Activated naive CD4-positive, alpha-beta T cell treated with anti-CD3 and anti-CD28 coated beads, Interleukin-2, amount 50 U/mL, for 72 hours (primary cell): ENCODE measurements at places on chromosomes 7 and 10.

- no peak for DNase-seq
Measured at GRCh38 chr7:66250711-66251110, 45.6 kb downstream of the TPST1 start.

- DNase-seq = peak; percentile 85
Measured at GRCh38 chr7:2521952-2522591, 2.5 kb downstream of the LFNG start.

DNA sequence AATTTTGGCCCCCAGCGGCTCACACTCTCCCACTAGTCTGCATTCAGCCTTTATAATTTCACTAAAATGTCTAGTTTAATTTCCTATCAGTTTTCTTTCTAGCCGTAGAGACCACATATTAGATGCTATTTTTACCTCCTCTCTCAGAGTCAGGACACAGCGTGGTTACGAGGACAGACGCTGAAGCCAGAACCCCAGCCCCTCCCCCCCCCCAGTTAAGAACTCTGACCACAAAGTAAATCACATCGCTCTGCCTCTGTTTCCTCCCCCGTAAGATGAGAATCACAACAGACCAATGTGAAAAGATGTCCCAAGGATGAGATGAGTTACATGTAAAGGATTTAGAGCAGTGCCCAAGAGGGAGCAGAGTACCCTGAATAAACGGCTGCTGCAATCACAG, 11.1 kb upstream of the TARP start:
- no peak for DNase-seq

DNA sequence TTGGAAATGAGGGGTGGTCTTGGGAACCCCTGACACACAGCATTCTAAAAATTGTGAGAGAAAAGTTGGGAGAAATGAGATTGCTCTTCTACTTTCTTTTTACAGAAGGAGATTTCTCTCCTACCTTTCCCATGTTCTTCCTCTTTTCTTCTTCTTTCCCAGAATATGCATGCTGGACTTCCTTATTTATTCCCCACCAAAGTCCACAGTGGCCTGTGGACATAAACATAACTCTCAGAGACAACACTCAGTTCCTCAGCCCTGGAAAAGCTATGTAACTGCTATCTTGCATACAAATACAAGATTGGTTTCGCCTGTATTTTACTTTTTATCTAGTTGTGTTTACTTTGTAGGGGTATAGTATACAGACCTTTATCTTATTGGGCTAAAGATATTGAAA, 54.6 kb upstream of the C1GALT1 start:
- DNase-seq = no peak

DNA sequence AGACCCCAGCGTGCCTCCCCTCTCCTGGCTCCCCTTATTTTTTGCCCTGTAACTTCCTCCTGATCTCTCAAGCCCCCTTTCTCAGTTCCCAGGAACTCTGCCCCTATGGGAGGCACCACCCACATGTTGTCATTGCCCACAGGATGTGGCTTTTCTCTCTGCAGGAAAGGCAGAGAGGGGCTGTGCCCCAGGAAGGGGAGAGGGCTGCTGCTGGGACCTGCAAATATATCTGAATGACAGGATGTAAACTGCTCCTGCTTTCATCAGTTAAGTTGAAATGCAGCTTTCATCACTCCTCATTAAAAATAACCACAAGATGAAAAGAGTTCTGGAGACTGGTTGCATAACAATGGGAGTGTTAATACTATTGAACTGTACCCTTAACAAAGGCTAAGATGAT, 103.3 kb downstream of the CLEC2L start:
- DNase-seq = no peak

- no peak for DNase-seq
Measured at GRCh38 chr7:35491233-35491632, 203.7 kb downstream of the HERPUD2 start.

GRCh38 chr7:56218510-56218909, 102.3 kb upstream of the NUPR2 start:
- no peak for DNase-seq

- no peak for DNase-seq
Measured at GRCh38 chr7:27143023-27143949, at the start of gene HOXA5. Gene HOXA5, minus strand, starts transcription at chr7:27143681. Its CDS starts 74 bp downstream, at chr7:27143607.

DNA sequence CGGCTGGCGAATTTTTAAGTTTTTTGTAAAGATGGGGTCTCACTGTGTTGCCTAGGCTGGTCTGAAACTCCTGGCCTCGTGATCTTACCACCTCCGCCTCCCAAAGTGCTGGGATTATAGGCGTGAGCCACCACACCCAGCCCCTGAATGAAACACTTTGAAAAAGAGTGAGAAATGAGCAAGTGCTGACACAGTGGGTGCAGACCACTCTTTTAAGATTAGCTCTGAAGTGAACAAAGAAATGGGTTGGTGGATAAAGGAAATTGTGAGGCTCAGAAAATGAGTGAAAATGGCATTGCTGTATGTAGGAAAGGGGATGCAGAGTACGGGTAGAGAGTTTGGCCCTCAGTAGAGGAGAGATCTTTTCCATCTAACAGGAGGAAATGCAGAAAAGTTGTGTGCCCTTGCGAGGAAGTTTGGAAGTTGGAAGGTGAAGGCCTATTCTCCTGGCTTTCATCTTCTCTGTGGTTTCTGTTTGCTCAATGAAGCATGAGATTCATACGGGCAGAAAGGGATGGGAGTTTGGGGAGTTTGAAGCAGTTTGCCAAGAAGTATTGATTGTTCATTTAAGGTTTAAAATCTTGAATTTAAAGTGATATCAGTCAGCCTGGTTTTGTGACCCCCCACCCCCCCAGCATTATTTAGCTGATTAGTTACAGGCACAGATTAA, 11.0 kb downstream of the MAPK8 start:
- no peak for DNase-seq

GRCh38 chr10:25615926-25616325, 318.1 kb upstream of the MYO3A start:
- DNase-seq = no peak

DNA sequence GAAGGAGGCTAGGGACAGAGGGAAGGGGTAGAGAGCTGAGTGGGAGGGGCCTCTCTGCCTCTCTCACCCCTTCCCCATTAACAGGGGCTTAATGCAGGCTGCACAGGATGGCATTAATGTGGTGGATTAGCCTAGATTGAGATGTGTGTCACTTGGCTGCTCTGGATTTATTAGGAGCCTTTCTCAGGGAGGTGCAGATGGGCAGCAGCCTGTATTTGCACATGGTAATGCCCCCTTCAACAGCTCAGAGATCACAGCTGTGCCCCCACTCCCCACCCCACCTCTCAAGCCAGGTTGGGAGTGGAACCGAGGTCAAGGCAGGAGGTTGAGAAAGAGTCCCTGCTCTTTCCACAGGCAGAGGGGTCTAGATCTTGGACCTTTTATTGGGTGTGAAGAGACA, 7.3 kb downstream of the PITX3 start:
- no peak for DNase-seq

DNA sequence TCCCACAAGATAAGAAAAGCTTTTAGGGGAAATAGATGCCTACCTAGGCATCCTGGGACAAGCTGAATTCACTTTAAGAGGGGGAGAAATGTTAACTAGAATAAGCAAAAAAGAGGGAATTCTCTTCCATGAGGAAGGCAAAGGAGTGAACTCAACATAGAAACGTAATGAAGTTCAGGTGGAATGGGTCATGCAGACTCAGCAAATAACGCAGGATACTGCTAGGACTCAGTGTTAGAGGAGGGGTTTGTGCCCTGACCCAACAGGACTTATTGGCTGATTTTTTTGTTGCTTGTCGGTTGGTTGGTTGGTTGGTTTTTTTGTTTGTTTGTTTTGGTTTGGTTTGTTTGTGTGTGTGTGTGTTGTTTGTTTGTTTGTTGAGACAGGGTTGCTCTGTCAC, 9.3 kb downstream of the OR2A14 start:
- DNase-seq = no peak

DNA sequence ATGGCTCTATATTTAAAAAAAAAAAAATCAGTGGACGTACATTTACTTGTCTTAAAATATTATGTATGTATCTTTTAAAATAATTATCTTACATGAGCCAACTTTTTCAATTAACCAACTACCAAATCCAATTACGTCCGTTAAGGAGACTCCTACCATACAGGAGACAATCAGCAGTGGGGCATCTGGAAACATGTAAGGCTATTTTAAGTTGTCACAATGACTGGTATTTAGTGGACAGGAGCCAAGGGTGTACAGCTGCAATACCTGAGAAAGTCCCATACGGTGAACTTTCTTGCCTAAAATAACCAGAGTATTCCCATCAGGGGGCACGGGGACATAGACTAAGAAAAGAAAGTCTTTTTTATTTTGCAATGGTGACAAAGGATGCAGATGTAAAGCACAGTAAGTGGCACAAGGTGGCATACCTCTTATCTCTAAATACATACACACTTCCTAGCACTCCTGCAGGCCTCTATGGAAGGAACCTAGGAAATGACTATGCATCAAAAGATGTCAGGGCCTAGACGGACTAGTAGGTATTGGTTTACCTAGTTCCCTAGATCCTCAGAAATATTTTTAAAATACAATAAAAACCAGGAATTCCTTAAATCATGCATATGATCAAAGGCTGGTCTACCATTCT, 16.0 kb upstream of the TLL2 start:
- DNase-seq = no peak

DNA sequence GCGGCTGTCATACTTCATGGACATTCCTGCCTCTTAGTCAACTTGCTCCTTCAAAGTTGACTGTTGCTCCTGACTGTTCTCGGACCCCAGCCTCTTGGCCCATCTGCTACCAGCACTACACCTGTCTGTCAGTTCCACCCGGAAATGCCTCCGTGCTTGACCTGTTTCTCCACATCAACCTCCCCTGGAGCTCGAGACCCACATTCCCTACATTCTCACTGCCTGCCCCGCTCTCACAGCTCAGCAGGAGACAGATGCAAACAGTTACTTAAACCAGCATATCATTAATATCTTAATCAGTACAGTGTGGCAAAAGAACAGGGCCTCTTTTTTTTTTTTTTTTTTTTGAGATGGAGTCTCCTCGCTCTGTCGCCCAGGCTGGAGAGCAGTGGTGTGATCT, 174.3 kb downstream of the NRP1 start:
- DNase-seq = no peak

DNA sequence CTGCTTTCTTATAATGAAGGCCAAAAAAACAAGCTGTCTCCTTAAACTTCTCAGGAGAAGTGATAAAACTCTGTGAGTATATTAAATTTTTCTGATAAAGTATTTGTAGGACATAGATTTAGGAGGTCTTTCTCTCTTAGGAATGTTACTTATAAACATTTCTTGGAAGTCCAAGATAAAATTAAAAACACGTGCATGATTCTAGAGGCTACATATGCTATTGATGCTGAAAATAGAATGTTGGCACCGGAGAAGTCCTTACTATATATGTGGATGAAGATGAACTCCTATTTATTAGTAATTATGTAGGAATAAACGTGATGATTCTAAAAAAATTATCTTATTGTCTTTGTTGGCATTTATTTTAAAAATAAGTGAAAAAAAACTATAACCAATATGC, 241.3 kb upstream of the LRRTM3 start:
- DNase-seq = no peak

DNA sequence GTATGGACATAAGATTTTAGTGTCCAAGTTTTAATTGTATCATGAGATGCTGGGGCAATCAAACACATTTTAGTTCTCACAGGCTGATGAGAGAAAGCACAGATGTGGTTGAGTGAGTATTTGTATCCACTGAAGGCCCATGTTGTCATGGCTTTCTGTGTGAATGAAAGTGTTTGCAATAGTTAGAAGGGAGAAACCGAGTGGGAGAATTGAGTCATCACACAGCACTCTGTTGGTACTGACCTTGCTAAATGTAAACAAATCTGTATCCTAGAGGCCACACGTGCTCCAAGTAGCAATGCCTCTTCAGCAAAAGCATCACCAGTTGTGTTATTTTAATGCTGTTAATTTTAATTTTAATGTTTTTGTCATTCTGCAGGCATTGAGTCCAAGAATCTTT, 121.2 kb downstream of the EMX2 start:
- DNase-seq = peak; percentile 20

DNA sequence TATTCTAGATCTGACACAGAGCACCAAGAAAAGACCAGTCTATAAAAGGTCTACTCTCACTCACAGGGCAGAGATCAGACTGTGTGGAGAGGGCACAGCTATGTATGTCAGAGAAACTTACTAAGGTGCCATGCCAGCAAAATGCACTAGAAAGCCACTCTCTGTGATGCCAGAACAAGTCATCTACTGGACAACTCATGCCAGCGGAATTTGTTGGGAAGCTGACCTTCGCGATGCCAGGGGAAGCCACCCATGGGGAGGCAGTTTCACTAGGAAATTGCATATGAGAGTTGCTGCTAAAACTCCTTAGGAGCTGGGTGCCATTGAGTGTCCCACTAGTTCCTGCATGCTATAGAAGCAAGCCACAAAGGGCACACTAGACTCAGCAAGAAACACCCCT, 58.5 kb downstream of the MICU1 start:
- DNase-seq = no peak

- no peak for DNase-seq
Measured at GRCh38 chr7:97671571-97671970, 60.3 kb upstream of the TAC1 start.

DNA sequence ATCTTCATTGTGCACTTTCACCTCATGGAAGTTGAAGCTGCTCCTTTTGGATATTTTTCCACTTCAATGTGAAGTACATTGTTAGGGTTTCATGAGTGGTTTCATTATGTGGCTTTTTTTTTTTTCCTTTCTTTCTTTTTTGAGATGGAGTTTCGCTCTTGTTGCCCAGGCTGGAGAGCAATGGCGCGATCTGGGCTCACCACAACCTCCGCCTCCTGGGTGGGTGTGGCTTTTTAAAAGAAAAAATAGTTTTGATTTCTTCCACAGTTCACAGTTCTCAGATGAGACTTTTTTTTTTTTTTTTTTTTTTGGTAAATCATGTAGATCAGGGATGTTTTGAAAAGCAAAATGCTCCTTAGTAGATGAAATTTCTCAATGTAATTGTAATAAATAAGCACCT, 652.3 kb upstream of the ANKRD30A start:
- DNase-seq = no peak

GRCh38 chr10:3825244-3825643, 40.2 kb upstream of the KLF6 start:
- DNase-seq = no peak

DNA sequence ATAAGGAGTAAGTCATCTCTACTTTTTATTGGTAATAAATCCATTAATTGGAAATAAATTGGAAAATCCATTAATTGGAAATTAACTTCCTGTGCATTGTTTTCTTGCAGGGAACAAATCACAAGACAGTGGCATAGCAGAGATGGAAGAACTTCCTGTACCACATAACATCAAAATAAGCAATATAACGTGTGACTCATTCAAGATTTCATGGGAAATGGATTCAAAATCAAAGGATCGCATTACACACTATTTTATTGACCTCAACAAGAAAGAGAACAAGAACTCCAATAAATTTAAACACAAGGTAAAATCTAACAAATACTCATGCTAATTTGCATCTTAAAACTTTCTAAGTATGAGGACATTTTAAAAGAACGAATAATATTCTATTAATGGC, 57.8 kb downstream of the PHYHIPL start:
- no peak for DNase-seq

- DNase-seq = no peak
Measured at GRCh38 chr7:68964060-68964459, 634.2 kb upstream of the AUTS2 start.

- no peak for DNase-seq
Measured at GRCh38 chr10:120802935-120803334, 48.2 kb upstream of the WDR11 start.
